ENCODE measurements at places on chromosomes 5 and 9. TPM values are rescaled to one million over a fixed set of nuclear protein-coding genes. Genes with fewer than 3 reads are reported as not detected.

The ZNF462 gene
- polyA plus RNA-seq: not detected

The GABRB2 gene
- polyA plus RNA-seq: not detected

The CCL21 gene
- not detected for polyA plus RNA-seq

The KIF24 gene
- not detected for polyA plus RNA-seq

The RASEF gene
- polyA plus RNA-seq: not detected

The OR13C2 gene
- not detected for polyA plus RNA-seq

The GBGT1 gene
- not detected for polyA plus RNA-seq

The CRHBP gene
- polyA plus RNA-seq: not detected

The CDX1 gene
- not detected for polyA plus RNA-seq

- no peak for DNase-seq
Observed at GRCh38 chr5:149160291-149160787, 19.0 kb downstream of the ABLIM3 start.

DNA sequence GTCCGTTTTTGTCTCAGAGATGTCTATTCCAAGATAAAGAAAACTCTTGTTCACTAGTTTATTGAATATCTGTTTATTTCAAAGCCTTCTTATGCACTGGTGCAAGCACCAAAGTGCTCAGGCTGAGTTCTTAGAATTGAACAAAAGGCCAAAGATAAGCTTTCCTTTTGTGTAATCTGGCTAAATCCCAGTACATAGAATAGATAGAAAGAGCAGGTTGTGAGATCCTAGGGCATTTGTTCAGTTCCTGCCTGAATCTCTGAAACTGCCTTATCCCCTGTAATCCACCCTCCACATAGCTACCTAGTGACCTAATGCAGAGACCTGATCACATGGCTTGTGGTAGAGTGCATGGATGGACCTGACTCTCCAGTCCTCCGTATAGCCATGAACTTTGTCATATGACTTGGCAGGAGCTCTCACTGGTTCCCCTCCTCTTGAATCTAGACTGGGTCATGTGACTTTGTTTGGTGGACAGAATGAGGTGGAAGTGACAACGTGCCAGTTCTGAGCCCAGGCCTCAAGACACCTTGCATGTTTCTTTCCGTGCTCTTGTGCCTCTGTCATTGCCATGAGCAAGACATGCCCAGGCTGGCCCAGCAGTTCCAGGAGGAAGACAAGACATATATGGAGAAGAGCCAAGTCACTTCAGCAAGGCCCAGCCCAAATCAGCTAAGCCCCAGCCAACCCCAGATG lies 139.3 kb upstream of the SHB start:
- DNase-seq: no peak

DNA sequence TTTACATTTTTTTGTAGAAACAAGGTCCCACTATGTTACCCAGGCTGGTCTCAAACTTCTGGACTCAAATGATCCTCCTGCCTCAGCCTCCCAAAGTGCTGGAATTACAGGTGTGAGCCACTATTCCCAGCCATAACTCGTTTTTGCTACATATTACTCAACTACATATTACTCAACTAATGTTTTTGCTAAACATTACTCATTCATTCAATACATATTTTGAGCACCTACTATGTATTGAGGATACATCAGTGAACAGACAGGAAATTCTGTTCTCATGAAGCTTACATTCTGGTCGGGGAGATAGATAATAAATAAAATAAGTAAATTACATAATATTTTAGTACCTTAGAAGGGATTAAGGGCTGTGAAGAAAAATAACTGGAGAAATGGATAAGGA lies 34.9 kb upstream of the STOM start:
- no peak for DNase-seq

DNA sequence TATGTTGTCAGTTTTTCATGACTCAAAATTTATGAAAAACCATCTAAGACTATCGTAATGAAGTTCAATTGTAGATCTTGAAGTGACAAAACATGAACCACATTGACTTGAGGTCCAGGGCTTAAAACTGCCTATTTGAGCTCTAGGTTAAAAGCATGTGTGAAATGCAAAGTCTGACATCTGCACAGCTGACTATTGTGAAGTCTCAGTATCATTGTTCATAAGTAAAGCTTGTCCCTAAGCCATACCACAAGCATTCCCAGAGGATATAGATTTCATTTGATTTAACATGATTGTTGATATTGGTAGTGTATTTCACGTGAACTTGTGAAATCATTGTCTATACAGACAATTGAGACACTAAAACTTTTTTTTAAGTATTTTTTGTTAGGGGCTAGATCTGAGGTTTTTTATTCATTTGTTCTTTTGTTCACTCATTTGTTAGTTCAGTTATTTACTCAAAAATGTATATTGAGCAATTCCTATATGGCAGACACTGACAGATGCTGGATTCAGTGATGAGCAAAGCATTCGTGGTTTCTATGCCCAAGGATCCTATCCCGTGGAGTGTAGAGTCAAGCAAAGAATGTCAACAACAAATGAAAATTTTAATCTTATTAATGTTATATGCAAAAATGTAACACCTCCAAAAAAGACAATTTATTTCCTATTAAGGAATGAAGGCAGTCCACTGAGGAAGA lies 485.2 kb downstream of the RAB3C start:
- no peak for DNase-seq

DNA sequence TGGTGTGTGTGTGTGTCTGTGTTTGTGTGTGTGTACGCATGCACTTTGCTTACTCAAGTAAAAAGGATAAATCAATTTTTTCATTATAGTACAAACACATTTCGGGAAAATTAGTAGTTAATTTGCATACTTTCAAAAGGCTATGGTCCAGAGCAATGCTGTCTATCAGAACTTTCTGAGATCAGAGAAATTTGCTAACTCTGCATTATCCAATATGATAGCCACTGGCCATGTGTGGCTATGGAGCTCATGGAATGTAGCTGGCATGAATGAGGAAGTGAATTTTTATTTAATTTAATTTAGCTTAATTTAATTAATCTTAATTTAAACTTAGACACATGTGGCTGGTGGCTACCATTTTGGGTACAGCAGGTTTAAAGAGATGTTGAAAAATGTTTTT lies 289.6 kb downstream of the MAT2B start:
- no peak for DNase-seq

DNA sequence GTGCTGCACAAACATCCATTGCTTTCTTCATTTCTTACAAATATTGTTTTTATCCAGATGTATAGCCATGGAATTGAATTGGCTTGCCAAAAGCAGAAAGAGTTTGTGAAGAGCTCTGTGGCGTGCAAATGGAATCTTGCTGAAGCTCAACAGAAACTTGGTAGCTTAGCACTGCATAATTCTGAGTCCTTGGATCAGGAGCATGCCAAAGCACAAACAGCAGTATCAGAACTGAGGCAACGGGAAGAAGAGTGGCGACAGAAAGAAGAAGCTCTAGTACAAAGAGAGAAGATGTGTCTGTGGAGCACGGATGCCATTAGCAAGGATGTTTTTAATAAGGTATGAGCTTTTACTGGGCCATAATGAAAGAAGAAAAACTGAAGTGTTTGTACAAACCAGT lies 5.5 kb downstream of the CDC37L1 start:
- no peak for DNase-seq

GRCh38 chr5:135178476-135179155 lies 144.6 kb upstream of the PITX1 start:
- no peak for DNase-seq

DNA sequence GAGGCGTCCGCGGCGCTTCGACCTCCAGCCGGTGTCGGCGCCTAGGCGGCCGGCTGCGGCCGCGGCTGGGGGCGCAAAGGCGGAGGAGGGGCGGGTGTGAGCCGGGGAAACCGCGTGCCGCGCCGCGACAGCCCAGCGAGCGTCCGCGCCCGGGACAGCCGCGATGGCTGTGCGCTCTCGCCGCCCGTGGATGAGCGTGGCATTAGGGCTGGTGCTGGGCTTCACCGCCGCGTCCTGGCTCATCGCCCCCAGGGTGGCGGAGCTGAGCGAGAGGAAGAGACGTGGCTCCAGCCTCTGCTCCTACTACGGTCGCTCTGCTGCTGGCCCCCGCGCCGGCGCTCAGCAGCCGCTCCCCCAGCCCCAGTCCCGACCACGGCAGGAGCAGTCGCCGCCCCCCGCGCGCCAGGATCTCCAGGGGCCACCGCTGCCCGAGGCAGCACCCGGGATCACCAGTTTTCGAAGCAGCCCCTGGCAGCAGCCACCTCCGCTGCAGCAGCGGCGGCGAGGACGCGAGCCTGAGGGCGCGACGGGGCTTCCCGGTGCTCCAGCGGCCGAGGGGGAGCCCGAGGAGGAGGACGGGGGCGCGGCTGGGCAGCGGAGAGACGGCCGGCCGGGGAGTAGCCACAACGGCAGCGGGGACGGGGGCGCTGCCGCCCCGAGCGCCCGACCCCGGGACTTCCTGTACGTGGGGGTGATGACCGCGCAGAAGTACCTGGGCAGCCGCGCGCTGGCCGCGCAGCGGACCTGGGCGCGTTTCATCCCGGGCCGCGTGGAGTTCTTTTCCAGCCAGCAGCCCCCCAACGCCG lies 605 bp downstream of the CHSY3 start:
- no peak for DNase-seq

GRCh38 chr9:121567500-121568342 lies 68.1 kb upstream of the GGTA1 start:
- no peak for DNase-seq

DNA sequence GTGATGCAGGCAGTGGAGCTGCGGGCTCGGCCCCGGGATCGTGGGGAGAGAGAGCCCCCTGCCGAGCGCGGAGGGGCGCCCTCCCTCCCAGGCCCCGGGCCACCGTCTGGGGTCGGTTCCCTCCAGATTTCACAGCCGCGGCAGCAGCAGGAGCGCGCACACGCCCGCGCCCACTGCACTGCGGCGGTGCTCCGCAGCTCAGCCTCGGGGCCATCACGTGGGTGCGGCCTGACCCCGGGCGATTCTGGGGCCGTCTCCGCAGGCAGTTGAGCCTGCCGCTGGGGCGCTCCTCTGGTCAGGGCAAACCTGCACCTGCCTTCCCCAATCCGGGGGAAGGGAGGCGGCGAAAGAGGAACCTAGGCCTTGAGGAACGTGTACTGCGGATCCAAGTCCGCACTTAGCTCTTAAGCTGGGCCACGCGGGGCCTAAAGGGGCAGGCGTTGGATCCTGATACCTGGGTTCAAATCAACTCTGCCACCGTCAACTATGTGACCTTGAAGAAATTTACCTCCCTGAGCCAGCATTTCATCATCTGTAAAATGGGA lies 9.4 kb upstream of the DELE1 start:
- DNase-seq: no peak

GRCh38 chr5:122089096-122090013 lies 11.3 kb upstream of the LOX start:
- DNase-seq: no peak

- DNase-seq: no peak
Observed at GRCh38 chr9:20481437-20481836, 140.9 kb downstream of the MLLT3 start.

- no peak for DNase-seq
Observed at GRCh38 chr5:172453986-172454357, 353 bp downstream of the SH3PXD2B start.

- no peak for DNase-seq
Observed at GRCh38 chr5:174601946-174602345, 122.4 kb upstream of the MSX2 start.

DNA sequence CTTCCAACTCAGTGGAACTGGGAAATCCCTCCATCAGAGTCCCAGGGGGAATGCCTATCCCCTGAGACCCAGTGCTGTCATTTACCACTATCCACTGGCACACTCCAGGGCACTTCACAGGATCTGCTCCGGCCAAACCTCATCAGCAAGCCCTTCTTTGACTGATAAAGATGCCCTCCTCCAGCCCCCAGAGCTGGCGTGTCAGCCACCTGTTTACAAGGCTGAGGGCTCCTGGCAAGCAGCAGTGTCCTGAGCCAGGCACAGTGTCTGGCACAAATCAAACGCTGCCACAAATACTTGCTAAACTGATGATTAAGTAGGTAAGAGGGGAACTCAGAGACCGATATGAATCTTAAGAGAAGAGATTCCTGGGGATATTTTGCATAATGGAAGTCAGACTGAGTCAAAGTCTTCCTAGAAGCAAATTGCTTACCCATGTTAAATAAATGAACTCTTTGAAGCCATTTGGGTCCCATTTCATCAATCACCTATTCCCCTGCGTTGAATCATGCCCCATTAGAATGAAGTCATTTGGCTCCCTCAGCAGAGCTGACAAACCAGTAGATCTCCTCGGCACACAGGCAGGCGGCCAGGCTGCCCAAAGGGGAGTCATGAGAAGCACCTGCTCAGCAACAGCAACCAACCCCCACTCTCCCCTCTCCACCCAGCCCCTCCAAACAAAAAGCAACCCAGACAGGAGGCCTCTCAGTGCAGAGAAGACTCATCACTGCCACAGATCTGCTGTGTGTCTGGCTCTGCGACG lies 97.4 kb downstream of the CDK5RAP2 start:
- DNase-seq: no peak

DNA sequence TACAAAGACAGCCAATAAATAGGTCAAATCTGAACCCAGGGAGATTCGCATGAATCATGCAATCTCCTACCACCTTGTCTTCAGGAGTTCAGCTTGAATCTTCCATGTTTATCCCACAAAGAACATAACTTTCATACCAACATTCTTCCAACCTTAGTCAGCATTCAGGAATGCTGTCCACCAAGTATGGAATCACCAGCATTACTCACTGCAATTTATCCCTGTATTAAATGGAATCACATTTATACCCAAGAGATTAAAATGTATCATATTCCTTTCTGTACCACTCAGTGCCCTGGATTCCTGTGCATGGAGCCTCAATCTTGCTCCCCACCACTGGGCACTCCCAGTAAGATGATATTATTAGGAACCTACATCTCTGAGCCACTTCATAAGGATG lies 162.6 kb downstream of the GLIS3 start:
- DNase-seq: no peak

GRCh38 chr9:121459513-121459912 lies 40.1 kb downstream of the GGTA1 start:
- DNase-seq: no peak

GRCh38 chr9:108665521-108666239 lies 190.1 kb downstream of the ACTL7B start:
- no peak for DNase-seq

- DNase-seq: no peak
Observed at GRCh38 chr5:43245724-43246385, 53.8 kb downstream of the NIM1K start.

- peak; percentile 21 for DNase-seq
Observed at GRCh38 chr5:132770476-132771159, 6.4 kb downstream of the SEPTIN8 start.

DNA sequence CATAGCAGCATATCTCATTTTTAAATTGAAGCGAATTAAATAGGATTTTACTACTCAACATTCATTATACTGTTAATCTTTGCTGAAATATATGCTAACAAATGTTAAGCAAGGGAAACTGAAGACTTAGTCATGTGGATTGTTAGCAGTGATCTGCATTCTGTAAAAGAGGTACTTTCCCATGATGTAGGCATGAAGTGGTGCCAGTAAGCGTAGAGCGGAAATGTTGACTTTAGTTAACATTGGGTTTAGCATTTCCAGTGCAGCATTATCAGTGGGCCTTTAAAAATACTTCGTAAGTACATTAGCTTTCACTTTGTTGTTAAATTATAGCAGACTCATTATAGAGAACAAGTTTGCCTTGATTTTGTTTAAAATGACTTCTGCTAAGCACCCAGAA lies 130.3 kb downstream of the CDC42SE2 start:
- DNase-seq: peak; percentile 65

All from CD8-positive, alpha-beta memory T cell (primary cell).